GM23338 (cell line): ENCODE measurements at places on chromosomes 13 and 19. TPM values are rescaled to one million over a fixed set of nuclear protein-coding genes. Genes with fewer than 3 reads are reported as not detected.

POSTN gene
- 0.31 and 0.39 TPM in 2 replicates for total RNA-seq

ARHGEF7 gene
- 51.0 and 58.9 TPM in 2 replicates for total RNA-seq

OR7E24 gene
- total RNA-seq = not detected in 2 replicates

YJEFN3 gene
- 0.85 and 3.5 TPM in 2 replicates for total RNA-seq

ZC3H4 gene
- total RNA-seq = 33.8 and 36.9 TPM in 2 replicates

SMAD9 gene
- total RNA-seq = 1.3 and 1.4 TPM in 2 replicates

FUT2 gene
- total RNA-seq = 2.2 and 5.6 TPM in 2 replicates

C19orf33 gene
- total RNA-seq = 26.7 and 58.9 TPM in 2 replicates

ZNF44 gene
- 3.8 and 4.1 TPM in 2 replicates for total RNA-seq

SIGLEC10 gene
- total RNA-seq = not detected in 2 replicates

ZNF792 gene
- total RNA-seq = 8.8 and 12.8 TPM in 2 replicates

HIF3A gene
- 34.1 and 70.5 TPM in 2 replicates for total RNA-seq

CDX2 gene
- total RNA-seq = not detected in 2 replicates

RASIP1 gene
- 14.8 and 18.0 TPM in 2 replicates for total RNA-seq

MIA gene
- total RNA-seq = not detected in 2 replicates

DNA sequence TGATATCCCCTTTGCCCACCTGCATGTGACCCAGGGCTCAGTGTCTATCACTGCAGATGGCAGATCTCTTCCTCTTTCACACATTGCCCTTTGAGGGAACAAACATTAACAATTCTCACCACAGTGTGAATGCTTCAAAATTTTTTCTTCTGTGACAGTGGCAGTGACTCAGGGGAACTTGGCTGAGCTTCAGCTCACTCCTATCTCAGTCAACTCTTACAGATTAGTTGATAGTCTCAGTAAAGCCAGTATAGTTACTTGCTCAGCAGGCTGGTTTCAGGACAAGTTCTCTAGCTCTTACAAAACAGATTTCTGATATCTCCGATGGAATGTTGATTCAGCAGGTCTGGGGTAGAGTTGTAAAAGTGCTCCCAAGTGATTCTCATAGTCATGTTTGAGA, 166.9 kb downstream of the DLEU7 start:
- DNase-seq = no peak

DNA sequence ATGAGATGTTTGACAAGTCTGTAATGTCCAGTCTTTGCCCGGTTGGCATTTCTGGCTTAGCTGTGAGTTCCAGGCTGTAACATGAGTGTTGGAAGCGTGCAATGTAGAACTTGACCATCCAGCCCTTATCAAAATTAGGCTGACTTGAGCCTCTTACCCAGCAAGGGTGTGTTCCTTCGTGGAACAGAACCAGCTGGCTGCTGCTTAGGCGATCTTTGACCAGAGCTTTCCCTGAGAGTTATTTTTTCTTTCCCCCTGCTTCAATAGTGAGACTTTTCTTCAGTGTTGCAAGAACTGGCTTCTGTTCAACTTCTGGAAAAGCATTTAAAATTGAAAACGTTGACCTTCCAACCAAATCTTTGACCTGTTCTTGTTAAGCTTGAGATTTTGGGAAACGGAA, 6.5 kb downstream of the TNFSF13B start:
- DNase-seq = no peak

GRCh38 chr13:107865643-107866031, 349.7 kb downstream of the LIG4 start:
- no peak for DNase-seq

- DNase-seq = no peak
These were observed 3.0 kb downstream of the ZNF557 start for GRCh38 chr19:7072541-7072940.

GRCh38 chr19:49432141-49433073, 7.2 kb downstream of the GFY start:
- DNase-seq = peak; percentile 97

- DNase-seq = no peak
These were observed 129.4 kb downstream of the AKAP11 start for GRCh38 chr13:42401376-42401775.

GRCh38 chr13:46983881-46984280, 87.0 kb upstream of the HTR2A start:
- no peak for DNase-seq

GRCh38 chr19:15072930-15073647, 8.9 kb upstream of the OR1I1 start:
- peak; percentile 59 for DNase-seq

DNA sequence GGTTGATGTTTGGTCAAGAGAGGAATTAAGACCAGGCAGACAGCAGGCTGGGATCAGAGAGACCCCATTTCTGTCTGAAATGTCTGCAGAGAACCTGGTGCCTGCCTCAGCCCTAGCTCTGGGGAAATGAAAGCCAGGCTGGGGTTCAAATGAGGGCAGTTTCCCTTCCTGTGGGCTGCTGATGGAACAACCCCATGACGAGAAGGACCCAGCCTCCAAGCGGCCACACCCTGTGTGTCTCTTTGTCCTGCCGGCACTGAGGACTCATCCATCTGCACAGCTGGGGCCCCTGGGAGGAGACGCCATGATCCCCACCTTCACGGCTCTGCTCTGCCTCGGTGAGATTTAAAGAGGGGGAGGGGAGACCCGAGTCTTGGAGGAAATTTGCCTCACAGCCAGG, at the start of gene LILRB4:
TSS of gene LILRB4 (plus strand) at position 256 of the 400 bp plus-strand sequence. CDS start at position 305, 49 bp downstream.
- DNase-seq = no peak

DNA sequence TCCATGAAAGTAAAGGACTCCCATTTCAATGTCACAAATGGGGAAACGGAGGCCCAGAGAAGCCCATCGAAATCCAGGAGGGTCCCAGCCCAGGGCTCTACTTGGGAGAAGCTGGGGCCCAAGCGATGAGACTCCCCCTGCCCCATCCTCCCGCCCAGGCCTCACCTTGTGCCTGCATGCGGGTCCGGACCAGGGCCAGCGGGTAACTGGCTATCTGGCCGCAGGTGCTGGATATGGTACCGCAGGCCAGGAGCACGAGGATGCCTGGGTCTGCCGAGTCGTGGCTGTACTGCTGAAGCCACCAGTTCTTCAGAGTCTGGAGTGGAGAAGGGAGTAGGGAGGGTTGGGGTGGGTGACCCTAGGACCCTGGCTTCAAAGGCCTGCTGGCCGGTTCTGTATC, 10.4 kb upstream of the SLC25A41 start:
- no peak for DNase-seq

GRCh38 chr19:34507414-34508067, 26.0 kb downstream of the WTIP start:
- DNase-seq = no peak

DNA sequence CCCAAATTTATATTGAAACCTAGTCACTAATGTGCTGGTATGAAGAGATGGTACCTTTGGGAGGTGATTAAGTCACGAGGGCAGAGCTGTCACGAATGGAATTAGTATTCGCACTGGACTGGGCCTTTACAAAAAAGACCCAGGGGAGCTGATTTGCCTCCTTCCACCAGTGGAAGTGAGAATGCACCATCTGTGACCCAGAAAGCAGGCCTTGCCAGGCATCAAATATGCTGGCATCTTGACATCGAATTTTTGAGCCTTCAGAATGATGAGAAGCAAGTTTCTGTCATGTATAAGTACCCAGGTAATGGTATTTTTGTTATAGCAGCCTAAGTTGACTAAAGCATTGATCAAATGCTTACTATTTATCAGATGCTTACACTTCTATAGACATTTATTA, 373.6 kb downstream of the FGF14 start:
- no peak for DNase-seq

DNA sequence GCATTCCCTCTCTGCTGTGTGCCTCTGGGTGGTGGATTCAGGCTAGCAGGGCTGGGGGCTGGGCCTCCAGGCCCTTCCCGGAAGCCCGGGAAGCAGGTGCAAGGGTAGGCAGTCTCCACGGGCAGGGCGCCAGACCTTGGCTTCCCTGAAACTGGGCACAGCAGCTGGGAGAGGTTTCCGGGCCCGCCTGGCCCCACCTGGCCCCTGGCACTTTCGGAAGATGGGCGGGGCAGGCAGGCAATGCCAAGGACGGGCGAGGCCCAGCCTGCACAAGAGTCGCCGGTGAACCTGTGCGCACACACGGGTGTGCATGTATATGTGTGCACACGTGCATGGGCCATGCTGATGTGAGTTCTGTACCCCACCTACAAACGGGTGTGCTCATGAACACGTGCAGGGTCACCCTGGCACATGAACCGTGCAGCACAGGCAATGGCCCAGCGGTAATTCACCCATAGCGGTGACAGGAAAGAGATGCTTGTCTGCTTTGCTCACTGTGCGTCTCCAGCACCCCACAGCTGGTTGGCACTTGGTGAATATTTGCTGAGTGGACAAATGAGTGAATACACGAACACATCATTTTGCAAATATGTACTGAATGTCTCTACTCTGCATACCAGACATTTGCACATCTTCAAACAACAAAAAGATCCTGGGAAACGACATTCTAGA, 15.3 kb downstream of the GADD45B start:
- no peak for DNase-seq

GRCh38 chr19:10892256-10892655, 20.9 kb downstream of the CARM1 start:
- no peak for DNase-seq

- no peak for DNase-seq
These were observed 513.9 kb downstream of the DCT start for GRCh38 chr13:93965587-93965986.

GRCh38 chr19:40584007-40584406, 7.3 kb downstream of the SHKBP1 start:
- peak; percentile 51 for DNase-seq

DNA sequence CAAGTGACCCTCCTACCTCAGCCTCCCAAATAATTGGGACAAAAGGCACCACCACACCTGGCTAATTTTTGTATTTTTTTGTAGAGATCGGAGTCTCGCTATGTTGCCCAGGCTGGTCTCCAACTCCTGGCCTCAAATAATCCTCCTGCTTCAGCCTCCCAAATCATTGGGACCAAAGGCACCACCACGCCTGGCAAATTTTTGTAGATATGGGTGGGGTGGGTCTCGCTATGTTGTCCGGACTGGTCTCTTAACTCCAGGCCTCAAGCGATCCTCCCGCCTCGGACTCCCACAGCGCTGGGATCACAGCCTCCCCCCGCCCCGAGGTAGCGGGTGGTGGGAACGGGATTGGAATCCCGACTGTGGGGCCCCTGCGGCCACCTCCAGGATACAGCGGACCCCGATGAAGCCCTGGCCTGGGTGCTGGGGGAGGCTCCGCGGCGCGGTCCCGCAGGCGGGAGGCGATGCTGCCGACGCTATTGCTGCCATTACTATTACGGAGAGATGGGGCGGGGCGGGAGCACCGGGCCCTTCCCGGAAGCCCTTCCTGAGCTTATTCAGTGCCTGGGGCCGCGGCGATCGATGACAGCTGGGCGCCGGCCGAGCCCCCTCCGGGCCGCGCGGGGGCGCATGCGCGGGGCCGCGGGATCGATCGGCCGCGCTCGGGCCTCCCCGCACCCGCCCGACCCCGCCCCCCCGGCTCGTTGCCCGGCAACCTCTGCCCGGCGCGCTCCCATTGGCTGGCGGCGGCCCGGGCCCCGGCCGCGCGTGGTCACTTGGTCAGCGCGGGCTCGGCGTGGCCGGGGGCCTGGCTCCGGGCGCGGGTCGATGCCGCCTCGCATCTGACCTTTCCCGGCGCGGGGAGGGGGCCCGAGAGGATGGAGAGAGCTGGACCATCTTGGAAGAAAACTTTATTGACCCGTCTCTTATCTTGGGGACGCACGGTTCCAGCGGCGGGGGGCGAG, 27.9 kb upstream of the ONECUT3 start:
- peak; percentile 89 for DNase-seq

- peak; percentile 66 for DNase-seq
These were observed 26.8 kb downstream of the PEX11G start for GRCh38 chr19:7461841-7462629.

- DNase-seq = peak; percentile 17
These were observed 1.3 kb upstream of the TEX30 start for GRCh38 chr13:102774591-102775520.

DNA sequence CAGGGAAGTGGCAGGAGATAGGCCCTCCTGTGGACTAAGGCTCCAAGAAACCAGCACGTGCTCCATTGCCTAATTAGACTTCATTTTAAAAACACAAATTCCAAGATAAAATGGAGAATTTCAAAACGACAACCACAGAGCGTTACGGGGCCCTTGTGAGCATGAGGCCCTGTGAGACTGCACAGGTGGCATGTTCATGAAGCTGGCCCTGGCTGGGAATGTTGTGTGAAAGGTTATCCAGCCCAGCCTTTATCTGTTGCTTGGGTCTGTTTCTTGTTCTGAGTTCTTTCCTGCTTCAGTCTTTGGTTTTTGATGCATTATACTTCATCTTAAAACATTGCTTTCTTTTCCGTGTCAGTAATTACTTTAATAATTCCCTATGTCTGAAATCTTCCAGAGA, 99.0 kb downstream of the LACC1 start:
- DNase-seq = no peak

- DNase-seq = no peak
These were observed 22.6 kb downstream of the KLHL26 start for GRCh38 chr19:18659281-18660050.

DNA sequence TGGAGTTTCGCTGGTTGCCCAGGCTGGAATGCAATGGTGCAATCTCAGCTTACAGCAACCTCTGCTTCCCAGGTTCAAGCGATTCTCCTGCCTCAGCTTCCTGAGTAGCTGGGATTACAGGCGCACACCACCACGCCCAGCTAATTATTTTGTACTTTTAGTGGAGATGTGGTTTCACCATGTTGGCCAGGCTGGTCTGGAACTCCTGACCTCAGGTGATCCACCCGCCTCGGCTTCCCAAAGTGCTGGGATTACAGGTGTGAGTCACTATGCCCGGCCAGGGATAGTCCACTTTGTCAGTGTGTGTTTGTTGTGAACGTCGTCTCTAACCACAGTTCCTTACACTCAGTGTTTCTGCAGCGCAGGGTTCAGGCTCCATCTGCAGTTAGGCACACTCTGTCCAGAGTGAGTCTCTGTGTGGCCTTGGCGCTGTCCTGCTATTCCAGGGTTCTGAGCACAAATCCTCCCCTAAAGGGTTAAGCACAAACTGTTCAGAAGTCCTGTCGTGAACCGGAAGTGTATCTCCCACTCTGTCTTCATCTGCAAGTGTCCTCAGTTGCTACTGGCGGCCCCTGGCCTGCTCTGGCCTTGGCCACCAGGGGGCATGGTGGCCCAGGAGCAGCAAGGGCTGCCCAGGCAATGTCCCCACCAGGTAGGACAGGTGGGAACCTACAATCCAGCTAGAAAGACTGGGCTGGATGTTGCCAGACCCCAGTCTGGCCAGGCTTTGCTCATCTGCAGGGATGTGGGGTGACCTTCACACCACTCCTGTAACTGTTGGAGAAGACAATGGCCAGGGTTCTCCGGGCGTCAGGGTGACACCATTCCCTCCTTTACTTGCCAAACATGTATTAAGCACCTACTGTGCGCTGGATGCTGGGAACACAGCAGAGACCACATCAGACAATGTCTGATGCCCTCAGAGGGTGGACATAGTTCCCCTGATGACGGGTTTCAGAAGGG, 38.8 kb upstream of the GATAD2A start:
- DNase-seq = peak; percentile 90

DNA sequence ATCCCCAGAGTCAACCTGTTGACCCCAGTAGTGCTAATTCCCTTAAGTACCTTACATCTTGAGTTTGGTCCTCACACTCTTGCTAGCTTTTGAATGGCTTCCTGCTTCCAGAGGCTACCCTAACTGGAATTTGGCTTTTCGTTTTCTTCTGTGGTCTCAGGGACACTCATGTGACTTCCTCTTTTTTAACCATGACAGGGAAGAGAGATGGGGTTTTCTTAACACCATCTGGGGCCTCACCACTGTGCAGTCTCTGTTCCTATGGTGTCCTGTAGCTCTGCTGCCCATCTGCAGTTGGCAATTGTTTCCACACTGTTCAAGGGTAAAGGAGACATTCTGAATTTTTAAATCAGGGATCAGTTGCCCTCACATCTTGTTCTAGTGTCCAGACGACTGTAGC, 66.7 kb downstream of the SLC10A2 start:
- DNase-seq = no peak
